ENCODE measurements at places on chromosomes 4 and X.

DNA sequence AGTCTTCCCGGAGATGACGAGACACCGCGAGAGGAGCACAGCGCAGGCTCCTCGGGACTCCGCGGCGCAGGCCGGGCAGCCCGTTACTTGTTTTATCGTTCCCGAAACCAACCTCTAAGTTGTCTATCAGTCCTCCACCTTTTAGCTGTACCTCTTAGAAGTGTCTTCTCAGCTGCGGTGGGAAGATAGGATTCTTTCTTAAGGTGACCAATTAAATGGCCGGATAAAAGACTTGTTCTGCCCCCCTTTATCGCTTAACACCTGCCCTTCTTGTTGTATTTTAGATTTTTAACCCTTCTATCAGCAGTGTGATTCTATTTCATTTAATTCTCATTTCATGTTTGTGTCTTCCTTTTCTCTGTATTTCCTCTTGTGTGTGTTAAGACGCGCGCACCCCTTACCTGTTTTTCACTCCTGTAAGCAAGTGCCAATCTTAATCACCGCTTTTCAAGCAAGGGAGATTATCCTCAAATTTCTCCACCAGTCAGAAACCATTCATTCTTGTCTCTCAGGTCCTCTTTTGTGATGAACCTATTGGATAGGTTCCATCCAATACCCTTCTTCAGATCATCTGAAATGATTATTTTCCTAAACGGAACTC lies at the start of gene SLC9B2:
Gene SLC9B2 (minus strand): TSS at position 15 of the 601 bp plus-strand sequence. CDS start 9,211 bp downstream, outside the sequence.
- no peaks in the 10 kb centered on the region for H3K27me3 ChIP-seq
- H3K36me3 ChIP-seq, result no peaks in the 10 kb centered on the region
- DNase-seq, result no peak

- H3K36me3 ChIP-seq, result no peaks in the 10 kb centered on the region
- H3K27me3 ChIP-seq, result no peaks in the 10 kb centered on the region
- H3K4me1 ChIP-seq, result no peaks in the 10 kb centered on the region
Measured at GRCh38 chr4:105093975-105094374, 52.7 kb upstream of the TET2 start.

DNA sequence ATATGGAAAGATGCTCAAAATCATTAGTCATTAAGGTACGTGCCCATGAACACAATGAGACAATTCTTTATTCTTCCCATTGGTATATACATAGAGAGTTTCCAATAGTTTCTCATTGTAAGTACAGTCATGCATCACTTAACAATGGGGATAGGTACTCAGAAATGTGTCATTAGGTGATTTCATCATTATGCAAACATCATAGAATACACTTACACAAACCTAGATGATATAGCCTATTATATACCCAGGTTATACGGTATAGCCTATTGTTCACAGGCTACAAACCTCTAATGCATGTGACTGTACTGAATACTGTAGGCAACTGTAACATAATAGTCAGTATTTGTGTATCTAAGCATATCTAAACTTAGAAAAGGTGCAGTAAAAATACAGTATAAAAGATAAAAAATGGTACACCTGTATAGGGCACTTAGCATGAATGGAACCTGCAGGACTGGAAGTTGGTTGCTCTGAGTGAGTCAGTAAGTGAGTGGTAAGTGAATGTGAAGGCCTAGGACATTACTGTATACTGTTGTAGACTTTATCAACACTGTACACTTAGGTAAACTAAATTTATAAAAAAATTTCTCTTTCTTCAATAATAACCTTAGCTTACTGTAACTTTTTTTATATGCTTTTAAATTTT lies 49.6 kb downstream of the KLHL13 start:
- no peaks in the 10 kb centered on the region for H3K27me3 ChIP-seq
- no peaks in the 10 kb centered on the region for H3K36me3 ChIP-seq
- H3K27ac ChIP-seq, result no peak overlapping the region
- H3K4me3 ChIP-seq, result no peak overlapping the region
- DNase-seq, result no peak

DNA sequence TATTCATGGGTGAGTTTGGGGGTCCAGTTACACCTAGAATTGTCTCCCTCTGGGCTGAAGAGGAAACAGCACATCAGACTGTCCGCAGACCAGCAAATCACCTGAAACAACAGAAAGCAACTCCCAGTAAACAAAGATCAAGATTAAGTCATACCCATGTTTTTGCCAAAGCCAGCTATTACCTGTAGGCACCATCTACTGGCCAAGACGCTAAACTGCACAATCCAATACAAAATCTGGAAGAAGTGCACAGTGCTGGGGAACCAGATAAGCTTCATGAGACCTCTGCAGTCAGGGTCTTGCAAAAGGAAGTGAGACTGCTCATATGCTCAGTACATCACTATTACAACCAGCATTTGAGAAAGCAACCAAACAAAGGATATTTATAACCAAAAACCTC lies 157.5 kb upstream of the ITM2A start:
- H3K27me3 ChIP-seq, result peaks cover 3% of the 10 kb centered on the region
- no peaks in the 10 kb centered on the region for H3K36me3 ChIP-seq
